ENCODE measurements at places on chromosomes 7 and 10. TPM values are rescaled to one million over a fixed set of nuclear protein-coding genes. Genes with fewer than 3 reads are reported as not detected.
A peak's percentile ranks its signal among the peaks of the same experiment; 100 is the strongest.

Gene OPALIN
- not detected for total RNA-seq

Gene SSC4D
- 1.6 TPM for total RNA-seq

Gene CUZD1
- 0.99 TPM for total RNA-seq

Gene CCDC172
- 0.06 TPM for total RNA-seq

Gene SFMBT2
- 0.85 TPM for total RNA-seq

Gene ADCY1
- total RNA-seq, result 2.3 TPM

Gene ZNF12
- total RNA-seq, result 17.5 TPM

DNA sequence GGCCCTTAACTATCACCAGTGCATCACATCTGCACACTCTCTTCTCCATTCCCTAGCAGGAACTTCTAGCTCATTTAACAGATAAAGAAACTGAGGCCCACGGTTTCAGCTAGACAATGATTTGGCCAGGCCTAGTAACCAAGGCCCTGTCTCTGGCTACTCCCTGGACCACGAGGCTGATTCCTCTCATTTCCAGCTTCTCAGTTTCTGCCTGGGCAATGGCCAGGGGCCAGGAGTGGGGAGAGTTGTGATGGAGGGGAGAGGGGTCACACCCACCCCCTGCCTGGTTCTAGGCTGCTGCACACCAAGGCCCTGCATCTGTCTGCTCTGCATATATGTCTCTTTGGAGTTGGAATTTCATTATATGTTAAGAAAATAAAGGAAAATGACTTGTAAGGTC is 13.5 kb downstream of the AQP1 start:
- DNase-seq, result no peak

GRCh38 chr10:131003455-131003854 is 308.1 kb downstream of the TCERG1L start:
- DNase-seq, result no peak

DNA sequence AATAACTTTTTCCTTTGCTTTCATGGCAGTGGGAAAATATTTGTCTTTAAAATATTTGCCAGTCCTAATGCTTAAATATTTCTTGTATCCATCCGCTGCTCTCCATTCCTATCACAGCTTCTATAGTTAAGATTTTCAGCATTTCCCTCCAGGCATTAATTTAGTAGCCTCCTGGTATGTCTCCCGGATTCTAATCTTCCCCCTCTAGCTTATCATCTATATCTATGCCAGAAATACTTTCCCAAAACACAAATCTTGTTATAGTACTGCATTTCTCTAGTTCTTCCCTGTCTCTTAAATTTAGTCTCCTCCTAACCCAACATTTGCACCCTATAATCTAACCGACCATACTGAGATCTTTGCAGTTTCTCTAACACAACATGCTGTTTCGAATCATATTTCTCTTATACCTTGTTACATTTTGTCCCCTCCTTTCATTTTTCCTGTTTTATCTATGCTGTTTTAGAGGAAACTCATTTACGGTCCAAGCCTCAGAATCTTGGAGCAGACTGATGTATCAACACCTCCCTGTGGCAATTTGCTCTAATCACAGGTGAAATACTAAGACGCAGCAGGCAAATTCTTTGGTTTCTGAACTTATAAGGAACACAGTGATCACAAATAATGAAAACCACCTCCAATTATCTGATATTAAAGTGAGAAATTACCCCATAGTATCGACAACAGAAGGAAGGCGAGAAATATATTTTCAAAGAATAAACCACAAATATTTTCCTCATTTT is 10.3 kb downstream of the CNTNAP2 start:
- DNase-seq, result peak; percentile 13

DNA sequence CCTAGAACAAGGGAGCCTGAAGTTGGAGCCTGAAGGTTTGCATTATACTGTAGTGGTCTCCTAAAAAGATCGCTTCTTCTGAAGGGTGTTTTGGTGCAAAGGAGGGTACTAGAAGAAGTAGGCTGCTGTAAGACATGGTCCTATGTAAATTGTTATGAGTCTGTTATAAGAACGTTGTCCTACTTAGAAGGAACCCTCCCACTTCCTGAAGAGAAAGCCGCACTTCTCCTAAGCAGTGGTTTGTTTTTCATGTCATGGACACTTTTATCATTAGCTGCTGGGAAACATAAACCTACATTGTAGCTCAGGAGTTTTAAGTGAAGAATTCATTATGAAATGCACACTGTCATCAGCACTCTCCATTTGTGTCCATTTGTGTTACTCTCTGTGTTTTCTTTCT is 129.1 kb upstream of the ITGB1 start:
- no peak for DNase-seq

DNA sequence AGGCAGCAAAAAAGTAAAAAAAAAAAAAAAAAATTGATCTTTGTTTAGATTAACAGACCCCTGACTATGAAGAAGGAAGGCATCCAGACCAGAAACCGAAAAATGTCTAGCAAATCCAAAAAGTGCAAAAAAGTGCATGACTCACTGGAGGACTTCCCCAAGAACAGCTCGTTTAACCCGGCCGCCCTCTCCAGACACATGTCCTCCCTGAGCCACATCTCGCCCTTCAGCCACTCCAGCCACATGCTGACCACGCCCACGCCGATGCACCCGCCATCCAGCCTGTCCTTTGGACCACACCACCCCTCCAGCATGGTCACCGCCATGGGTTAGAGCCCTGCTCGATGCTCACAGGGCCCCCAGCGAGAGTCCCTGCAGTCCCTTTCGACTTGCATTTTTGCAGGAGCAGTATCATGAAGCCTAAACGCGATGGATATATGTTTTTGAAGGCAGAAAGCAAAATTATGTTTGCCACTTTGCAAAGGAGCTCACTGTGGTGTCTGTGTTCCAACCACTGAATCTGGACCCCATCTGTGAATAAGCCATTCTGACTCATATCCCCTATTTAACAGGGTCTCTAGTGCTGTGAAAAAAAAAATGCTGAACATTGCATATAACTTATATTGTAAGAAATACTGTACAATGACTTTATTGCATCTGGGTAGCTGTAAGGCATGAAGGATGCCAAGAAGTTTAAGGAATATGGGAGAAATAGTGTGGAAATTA is 19.4 kb downstream of the GATA3 start:
- DNase-seq, result no peak

- peak; percentile 82 for DNase-seq
Observed at GRCh38 chr7:28700790-28701203, 257.3 kb downstream of the TRIL start.

- DNase-seq, result no peak
Observed at GRCh38 chr7:1144269-1144771, 15.7 kb downstream of the ZFAND2A start.

GRCh38 chr10:13528875-13529713 is at the start of gene BEND7:
Gene BEND7, minus strand, starts transcription at chr10:13529014. Its CDS starts 481 bp downstream, at chr10:13528533.
- no peak for DNase-seq

DNA sequence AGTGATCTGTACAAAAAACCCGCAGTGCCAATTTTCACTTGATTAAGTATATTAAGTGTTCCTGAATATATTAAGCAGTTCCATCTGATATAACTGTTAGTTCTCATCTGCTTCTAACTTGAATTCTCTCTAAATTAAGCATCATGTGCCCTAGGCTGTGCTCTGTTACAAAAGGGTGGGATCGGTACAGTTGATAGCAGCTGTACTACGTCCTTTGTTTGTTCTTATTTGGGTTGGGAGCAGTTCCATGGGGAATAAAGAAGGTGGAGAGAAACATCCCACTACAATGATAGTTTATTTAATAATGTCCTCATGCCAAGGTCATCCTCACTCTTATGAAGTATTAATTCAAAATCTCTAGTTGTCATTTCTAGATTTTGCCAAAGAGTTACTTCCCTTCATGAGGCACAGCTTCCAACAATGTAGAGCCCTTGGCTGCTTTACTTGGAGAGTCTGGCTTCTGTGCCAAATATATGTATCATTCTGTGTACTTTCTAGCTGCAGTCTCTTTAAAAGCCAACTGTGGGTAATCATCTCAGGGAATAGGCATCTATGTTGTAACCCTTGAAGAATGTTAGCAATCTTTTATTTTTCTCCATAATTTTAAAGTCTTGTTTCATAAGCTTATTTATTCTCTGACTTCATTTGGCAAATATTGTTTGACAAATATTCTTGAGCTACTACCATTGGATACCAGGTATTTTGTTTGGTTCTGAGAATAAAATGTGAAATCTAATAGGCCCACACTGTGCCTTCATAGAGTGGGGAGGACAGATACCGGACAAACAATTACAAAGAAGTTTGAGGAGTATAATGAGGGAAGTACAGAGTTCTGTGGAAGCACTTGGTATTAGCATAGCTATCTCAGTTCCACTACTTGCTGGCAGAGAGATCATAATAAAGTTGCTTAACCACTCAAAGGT is 22.4 kb upstream of the AHR start:
- DNase-seq, result peak; percentile 88

DNA sequence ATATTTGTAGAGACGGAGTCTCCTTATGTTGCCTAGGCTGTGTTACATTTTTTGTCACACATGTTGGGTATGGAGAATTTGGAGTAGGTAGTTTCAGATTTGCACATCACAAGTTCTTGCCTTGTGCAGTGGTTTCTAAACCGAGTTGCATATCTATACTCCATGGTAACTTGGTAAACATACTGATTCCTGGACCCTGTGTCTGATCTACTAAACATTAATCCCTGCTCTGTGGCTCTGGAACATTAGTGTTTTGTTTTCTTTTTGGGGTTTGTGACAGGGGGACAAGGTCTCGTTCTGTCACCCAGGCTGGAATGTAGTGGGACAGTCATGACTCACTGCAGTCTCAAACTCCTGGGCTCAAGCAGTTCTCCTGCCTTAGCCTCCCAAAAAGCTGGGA is 24.7 kb downstream of the AUTS2 start:
- no peak for DNase-seq

GRCh38 chr7:17392846-17393245 is 94.4 kb downstream of the AHR start:
- DNase-seq, result no peak

DNA sequence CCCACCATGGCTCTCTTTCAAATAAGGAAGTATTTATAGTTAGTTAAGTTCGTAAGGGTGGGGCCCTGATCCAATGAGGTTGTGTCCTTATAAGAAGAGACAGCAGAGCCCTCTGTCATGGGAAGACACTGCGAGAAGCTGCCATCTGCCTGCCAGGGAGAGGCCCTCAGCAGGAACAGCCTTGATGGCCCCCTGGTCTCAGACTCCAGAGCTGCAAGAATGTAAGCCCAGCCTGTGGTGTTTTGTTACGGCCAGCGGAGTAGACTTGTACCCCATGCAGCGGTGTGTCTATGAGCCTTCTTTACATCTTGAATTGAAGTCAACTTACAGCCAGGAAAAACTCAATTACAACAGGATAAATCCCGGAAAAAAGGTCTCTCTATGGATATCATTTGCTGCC is 14.3 kb upstream of the LARP4B start:
- DNase-seq, result no peak

DNA sequence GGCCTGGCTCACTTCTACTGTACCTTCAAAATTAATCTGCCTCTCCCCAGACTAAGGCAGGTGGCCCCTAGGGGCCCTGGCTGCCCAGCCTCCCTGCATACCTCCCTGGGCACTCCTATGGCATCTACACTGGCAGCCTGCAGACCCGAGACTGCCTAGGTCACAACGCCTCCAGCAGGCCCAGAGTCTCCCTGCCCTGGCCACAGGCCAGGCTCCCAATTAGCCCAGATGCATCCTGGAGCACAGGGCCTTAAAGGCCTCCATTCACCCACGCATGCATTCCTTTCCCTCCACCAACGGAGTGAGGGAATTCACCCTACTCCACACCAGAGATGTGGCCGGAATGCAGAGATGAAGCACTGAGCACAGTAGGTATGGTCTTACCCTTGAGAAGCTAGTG is 1.9 kb downstream of the CHAT start:
- no peak for DNase-seq

DNA sequence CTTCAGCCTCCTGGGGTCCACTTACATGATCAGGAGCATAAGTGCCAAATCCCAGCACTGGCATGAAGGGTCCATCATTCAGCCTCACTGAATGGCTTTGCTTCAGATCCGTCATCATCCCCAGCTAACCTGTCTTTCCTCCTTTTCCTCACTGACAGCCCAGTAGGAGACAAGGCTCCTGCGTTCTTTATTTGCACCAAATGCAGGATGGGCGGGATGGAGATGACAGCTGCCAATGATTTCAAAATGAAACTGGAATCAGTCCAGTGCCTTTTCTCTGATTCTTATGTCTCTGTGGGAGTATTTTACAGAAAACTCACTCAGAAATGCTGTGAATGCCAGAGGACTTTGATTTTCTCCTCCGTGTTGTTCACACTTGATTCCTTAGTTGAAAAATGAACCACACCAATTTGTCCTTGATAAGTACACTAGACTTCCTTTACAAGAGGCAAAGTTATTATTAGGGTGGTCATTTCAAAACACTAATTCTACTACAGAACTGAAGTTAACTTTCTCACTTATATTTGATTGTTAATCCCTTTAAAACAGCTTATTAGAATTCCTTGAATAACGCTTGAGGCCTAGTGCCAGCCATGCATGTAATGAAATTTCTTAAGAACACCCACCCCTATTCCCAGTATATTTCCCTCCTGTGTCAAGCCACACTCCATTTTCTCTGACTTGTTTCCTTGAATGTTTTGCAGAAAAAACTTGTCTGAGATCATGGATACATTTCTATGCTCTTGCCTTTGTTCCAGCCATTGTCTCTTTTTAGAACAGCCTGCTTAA is at the start of gene AKR1C8:
Gene AKR1C8, minus strand, starts transcription at position 164 of the 789 bp plus-strand sequence. Its CDS starts 46 bp downstream, at position 118.
- DNase-seq, result no peak

- peak; percentile 85 for DNase-seq
Observed at GRCh38 chr10:95818668-95819067, 62.7 kb downstream of the ENTPD1 start.

GRCh38 chr10:47173929-47174442 is 126.0 kb upstream of the GDF10 start:
- DNase-seq, result no peak

GRCh38 chr7:36281945-36282717 is 107.5 kb upstream of the ANLN start:
- no peak for DNase-seq

DNA sequence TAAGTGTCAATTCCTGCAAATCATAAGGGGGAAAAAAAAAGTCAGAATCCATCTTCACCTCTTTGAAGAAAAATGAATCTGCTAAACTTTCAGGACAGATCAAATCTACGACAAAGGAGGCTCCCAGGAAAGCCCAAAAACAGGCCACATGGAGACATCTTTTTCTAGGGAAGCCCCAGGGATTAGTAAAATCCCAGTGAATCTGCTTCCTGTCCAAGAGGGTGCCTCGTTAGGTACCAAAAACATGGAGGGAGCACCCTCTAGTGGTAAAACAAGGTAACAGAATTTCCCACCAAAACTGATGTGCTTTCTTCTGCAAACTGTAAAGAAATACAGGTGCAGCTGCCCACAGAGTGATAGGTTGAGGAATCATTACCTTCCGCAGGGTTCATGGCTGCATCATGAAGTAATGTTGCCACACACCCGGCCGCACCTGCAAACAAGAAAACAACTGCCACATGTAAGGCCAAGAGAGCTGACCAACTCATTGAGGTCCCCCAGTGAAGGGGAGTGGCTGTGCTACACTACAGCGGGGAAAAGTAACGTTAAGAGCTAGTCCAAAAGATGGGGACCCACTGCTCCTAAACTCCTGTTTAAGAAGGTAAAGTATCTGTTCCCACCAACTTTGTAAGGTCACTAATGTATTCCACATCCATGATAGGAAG is 7.9 kb downstream of the SLC25A28 start:
- peak; percentile 52 for DNase-seq

- no peak for DNase-seq
Observed at GRCh38 chr7:151139071-151139790, 28.3 kb downstream of the GBX1 start.

- DNase-seq, result no peak
Observed at GRCh38 chr7:74134117-74134620, 40.0 kb upstream of the EIF4H start.
